Hepatocyte (in vitro differentiated cells): ENCODE measurements at places on chromosomes 4 and X. TPM values are rescaled to one million over a fixed set of nuclear protein-coding genes. Genes with fewer than 3 reads are reported as not detected.

- DNase-seq: no peak
These were observed 158.1 kb downstream of the FHIP1A start for GRCh38 chr4:151567056-151567455.

DNA sequence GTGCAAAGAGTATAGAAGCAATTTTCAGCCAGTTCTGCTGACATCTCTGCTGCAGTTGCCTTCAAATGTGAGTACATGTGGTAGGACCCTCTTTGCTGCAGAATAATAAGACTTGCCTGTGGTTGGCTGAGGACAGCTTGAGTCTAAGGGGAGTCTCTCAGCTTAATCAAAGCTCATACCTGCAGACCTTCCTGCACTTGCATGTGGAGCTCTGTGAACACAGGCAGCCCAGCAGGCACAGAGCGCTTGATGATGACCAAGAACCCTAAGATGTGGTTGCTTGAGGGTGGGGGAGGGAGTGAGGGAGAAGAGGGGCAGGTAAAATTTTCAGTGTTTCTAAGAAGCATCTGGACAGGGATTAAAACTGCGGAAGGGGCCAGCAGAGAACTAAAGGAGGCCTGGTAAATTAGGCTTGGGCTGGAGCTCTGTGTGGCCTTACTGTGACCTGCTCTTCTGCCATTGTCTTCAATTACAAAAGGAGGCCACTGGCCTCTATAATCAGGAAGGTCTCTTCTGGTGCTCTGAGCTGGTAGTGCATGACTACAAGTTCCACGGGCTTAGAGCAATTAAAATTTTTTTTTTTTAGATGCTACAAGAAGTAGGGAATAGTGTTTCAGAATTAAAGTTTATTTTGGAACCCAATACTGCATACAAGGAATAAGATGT is 59.9 kb upstream of the CHRNA9 start:
- no peak for DNase-seq

DNA sequence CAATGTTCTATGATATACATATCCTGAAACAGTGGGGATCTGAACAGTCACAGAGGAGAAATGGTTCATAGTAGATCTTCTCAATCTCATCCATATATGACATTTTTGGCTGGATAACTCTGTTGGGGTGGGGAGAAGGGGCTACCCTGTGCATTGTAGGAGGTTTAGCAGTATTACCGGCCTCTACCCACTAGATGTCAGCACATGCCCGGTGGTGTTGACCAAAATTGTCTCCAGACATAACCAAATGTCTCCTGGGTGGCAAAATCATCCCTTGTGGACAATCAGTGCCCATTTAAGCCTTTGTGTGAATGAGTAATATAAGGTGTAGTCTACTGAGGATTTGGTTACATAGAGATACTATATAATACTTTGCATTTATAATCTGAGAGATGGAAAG is 89.9 kb downstream of the PLS3 start:
- peak; percentile 59 for DNase-seq

XKRX gene
- polyA plus RNA-seq: 1.0 and 1.1 TPM in 2 replicates

GPR82 gene
- polyA plus RNA-seq: 0.34 and 0.69 TPM in 2 replicates

CENPVL3 gene
- 0.67 and 2.2 TPM in 2 replicates for polyA plus RNA-seq

- peak; percentile 35 for DNase-seq
These were observed 29.3 kb downstream of the CRMP1 start for GRCh38 chr4:5863461-5864113.

PROM1 gene
- polyA plus RNA-seq: 14.3 and 17.8 TPM in 2 replicates

DNA sequence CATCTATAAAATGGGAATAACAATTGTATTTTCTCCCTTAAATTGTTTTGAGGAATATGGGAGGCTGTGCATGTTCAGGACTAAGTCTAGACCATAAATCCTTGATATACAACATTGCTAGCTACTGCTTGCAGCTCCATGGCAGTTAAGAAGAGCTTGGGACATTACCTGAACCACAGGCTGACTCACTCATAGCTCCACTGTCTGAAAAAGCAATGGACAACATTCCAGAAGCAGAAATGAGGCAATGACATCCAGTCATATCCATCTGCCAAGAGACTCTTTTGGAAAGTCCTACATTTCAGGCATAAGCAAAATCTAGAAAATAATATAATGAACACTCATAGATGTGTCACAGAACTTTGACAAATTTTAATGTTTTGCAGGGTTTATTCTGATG is 167.3 kb upstream of the LEF1 start:
- DNase-seq: no peak

IL15 gene
- 0.83 and 3.2 TPM in 2 replicates for polyA plus RNA-seq

MAOA gene
- polyA plus RNA-seq: 43.1 and 54.0 TPM in 2 replicates

DNA sequence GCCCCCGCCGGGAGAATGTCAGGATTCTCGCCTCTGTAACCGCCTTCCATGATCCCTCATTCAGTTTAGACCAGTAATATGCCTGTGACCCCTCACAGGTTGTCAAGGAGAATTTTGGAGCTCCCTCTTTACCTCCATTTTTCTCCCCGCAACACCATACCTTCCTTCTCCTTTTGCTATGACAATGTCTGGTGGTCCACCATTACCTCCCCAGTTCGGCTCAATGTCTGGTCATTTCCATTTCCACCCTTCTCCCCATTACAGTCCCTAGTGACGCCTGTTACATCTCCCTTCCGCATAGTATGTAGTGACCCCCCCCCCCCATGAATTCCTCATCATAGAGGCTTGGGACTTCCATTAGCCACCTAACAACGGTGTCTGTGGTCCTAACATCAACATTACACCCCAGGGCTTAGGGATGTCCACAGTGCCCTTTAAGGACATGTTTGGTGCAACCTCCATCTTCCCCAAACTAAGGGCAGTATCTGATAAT is 700 bp downstream of the ARAF start:
- DNase-seq: no peak

DNA sequence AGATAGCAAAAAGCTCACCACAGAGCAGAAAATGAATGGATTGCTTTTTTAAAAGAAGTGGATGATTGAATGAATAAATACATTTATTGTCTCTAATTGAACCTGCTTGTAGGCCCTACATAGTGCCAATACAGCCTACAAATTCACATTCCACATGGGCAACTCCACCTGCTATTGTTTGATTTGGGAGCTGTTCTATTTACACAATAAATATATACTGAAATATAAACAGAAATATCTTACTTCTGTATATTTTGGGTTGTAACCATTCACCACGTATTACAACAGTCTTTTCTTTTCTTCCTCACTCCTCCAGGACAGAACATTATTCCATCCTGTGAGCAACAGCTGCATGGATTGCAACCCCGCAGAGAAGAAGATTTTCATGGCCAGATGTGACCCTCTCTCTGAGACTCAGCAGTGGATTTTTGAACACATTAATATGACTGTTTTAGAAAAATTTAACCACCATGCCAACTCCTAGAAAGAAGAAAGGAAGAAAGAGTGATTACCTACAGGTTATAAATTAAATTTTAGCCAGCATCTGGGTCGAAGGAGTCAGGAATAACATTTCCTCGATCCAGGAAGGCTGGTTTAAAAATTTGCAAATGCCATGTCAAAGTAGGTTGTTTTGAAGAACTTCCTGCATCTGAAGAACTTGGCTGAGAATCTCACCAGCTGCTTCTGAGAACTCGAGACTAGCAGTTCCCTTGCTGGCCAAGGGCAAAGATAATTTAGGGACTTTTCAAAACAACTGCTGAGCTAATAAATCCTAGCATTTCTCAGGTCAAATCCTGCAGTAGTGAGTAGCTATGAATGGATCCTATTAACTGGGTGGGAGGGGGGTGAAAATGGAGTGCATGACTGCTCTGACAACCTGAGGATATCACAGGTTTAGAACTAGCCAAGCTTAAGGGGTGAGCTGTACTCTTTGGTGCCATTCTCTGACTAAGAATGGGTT is 128.7 kb upstream of the GALNT7 start:
- no peak for DNase-seq

- DNase-seq: no peak
These were observed 256.1 kb upstream of the ADGRL3 start for GRCh38 chr4:60944060-60944459.

DNA sequence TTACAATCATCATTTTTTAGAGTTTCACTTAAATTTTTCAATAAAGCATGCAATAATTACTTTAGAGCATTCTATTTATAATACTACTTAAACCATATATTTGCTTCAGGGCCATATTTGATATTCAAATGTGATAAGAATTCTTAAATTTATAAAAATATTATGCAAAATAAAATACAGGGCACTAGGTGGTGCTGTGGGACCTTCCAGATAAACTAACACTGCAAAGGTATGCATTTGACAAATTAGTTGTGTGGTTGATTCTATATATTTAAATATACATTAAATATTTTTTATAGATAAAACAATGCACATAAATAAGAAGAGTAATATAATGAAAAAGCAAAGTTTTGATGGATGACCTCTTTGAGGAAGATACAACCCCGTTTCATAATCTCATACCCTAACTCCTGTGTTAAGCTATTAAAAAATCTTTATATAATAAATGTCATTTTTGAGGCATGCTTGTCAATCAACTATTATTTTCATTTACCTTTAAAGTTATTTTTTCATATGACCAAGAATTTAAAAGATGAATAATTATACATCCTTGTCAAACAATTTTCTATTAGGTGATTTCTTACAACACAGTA is 128.4 kb downstream of the REELD1 start:
- DNase-seq: peak; percentile 48

ATP2B3 gene
- 0.07 and 0.12 TPM in 2 replicates for polyA plus RNA-seq

COL4A6 gene
- polyA plus RNA-seq: 4.0 and 6.9 TPM in 2 replicates

ARX gene
- polyA plus RNA-seq: 0.11 and 0.29 TPM in 2 replicates

ZNF711 gene
- polyA plus RNA-seq: 16.2 and 16.6 TPM in 2 replicates

DNA sequence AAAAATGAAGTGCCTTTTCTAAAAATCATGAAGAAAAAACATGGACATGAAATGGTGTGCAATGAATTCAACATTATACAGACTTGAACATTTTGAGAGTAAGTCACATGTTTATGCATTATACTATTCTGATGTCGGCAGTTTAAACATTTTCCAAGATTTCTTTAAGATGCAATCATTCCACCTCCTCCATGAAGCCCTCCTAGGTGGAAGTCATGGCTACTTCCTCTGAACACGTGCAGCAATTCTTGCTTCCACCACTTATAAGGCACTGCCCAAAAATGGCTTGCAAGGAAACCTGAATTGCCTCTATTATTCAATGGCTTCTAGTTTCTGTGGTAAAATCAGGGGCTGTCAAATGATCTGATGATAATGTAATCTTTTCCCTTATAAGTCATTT is 25.8 kb downstream of the IGFBP7 start:
- DNase-seq: no peak

SLC16A2 gene
- polyA plus RNA-seq: 7.7 and 8.1 TPM in 2 replicates

FHIP1A gene
- 1.8 and 2.0 TPM in 2 replicates for polyA plus RNA-seq

GRCh38 chr4:163269869-163270268 is 62.5 kb downstream of the NPY1R start:
- DNase-seq: no peak

GRCh38 chr4:6891436-6892170 is 18.0 kb upstream of the TBC1D14 start:
- no peak for DNase-seq

DNA sequence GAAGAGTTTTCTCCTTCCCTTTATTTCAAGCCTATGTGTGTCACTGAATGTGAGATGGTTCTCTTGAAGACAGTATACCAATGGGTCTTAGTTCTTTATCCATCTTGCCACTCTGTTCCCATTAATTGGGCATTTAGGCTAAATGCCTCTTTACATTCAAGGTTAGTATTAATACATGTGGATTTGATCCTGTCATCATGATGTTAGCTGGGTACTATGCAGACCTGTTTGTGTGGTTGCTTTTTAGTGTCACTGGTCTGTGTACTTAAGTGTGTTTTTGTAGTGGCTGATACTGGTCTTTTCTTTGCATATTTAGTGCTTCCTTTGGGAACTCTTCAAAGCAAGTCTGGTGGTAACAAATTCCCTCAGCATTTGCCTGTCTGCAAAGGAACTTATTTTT is 23.4 kb upstream of the WDR17 start:
- DNase-seq: no peak

DNA sequence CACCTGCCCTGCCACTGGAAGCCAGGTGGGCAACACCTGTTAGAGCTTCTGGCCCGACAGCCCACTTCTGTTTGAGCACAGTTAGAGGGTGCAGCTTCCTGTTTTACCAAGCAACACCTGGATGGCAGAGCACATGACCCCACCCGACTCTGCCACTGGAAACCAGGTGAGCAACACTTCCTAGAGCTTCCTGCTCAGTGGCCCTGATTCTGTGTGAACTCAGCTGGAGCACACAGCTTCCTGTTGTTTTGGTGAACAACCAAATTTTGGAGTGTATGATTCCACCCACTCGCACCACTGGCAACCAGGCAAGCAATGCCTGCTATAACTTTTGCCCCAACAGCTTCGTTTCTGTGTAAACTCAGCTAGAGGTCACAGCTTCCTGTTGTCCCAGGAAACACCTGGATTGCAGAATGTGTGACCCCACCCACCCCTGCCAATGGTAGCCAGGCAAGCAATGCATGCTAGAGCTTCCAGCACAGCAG is 163.8 kb upstream of the KLF8 start:
- no peak for DNase-seq

DNA sequence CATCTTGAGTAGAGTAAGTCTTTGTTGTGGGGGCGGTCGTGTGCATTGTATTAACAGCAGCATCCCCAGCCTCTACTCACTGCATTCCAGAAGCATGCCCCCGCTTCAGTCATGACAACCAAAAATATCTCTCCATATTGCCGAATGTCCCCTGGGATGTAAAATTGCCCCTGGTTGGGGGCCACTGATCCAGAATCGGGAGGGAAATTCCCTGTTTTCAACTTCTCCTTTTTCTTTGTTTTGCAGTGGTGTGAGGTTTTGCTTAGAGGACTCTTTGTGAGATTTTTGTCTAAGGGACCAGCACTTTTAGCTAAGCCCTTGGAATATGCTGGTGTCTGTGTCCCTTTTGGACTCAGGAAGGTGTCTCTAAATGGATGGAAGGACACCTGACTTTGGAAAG is 3.0 kb upstream of the IL13RA1 start:
- no peak for DNase-seq

DNA sequence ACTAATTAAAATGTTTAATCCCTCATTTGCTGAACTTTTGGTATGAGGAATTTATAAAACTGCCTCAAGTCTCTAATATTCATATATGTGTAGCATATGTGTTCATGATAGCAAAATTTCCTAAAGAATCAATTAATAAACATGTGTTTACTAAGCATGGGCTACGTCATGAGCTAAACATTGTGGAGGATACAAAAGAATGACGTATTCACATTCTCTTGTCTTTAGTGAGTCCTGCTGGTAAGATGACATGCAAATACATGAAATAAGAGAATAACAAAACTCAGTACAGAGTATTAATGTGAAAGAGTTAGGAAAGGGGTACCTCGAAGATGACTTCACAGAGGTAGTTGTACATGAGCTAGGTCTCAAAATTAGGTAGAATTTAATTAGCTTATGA is 121.9 kb upstream of the POF1B start:
- no peak for DNase-seq

GPR143 gene
- polyA plus RNA-seq: 9.4 and 9.8 TPM in 2 replicates

GRCh38 chr4:1491328-1492141 is 85.3 kb upstream of the NKX1-1 start:
- DNase-seq: no peak
